ENCODE measurements at places on chromosomes 4 and X. TPM values are rescaled to one million over a fixed set of nuclear protein-coding genes. Genes with fewer than 3 reads are reported as not detected.

The CABS1 gene
- not detected for total RNA-seq

The HTATSF1 gene
- 26.5 TPM for total RNA-seq

The CWH43 gene
- 0.70 TPM for total RNA-seq

The DDX53 gene
- not detected for total RNA-seq

- no peak overlapping the region for H3K27ac ChIP-seq
- no peaks in the 10 kb centered on the region for H3K27me3 ChIP-seq
- no peak for DNase-seq
- no peaks in the 10 kb centered on the region for H3K4me1 ChIP-seq
- no peaks in the 10 kb centered on the region for H3K36me3 ChIP-seq
- H3K4me3 ChIP-seq = no peak overlapping the region
Measured at GRCh38 chrX:151901826-151902225, 10.9 kb upstream of the MAGEA4 start.

DNA sequence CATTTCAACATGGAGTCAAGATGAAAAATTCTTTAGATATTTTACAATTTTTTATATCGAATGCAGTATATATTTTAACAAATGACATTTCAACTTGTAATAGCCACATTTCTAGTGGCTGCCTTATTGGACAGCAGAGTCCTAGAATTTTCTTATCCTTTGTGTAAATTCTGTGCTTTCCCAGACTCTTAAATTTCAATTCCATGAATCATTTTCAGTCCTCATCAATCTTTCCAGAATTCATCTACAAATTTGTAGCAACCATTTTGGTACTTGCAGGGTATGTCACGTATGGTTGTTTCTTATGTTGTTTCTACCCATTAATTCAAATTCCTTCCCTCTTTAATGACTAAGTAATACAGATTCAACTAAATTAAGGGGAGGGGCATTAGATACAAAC is 2.7 kb downstream of the PAICS start:
- no peaks in the 10 kb centered on the region for H3K4me1 ChIP-seq
- no peaks in the 10 kb centered on the region for H3K36me3 ChIP-seq
- DNase-seq = no peak
- H3K27ac ChIP-seq = no peak overlapping the region

DNA sequence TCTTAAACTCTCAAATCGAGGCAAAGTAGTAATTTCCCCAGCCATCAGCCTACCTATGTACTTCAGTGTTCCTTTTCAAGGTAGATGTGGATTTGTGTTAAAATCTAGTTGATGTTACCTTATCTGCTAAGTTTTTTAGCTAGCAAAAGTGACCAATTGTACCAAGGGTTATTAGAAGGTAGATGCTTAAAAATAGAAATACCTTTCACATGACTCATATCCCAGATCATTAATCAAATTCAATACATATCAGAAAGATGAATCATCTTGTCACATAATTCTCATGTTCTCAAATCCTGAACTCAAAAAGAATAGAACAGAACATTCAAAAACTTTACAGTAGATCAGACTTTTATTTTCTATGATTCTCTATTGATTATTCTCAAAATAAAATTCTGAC is 3.5 kb downstream of the ENAM start:
- no peaks in the 10 kb centered on the region for H3K27me3 ChIP-seq
- no peak overlapping the region for H3K27ac ChIP-seq
- H3K36me3 ChIP-seq = no peaks in the 10 kb centered on the region
- no peak for DNase-seq
- no peaks in the 10 kb centered on the region for H3K4me1 ChIP-seq
- no peak overlapping the region for H3K4me3 ChIP-seq

DNA sequence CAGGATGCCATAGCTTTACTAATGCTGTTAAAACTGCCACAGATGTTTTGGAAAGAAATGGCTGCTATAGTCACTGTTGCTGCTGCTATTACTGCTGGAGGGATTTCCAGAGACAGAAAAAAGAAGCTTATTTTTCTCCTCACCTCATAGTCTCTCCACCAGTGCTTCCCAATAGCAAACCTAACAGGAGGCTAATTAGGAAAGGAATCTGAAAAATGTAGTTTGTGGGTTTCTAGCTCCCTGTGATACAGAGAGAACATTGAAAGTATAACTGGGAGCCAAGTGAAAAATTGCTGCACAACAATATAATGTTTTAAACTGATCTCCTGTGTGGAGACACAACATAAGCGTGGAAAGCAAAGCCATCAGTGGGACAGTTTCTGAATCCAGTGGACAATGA is 8.6 kb upstream of the TSPAN7 start:
- no peaks in the 10 kb centered on the region for H3K4me1 ChIP-seq
- no peaks in the 10 kb centered on the region for H3K36me3 ChIP-seq
- no peak for DNase-seq
- H3K4me3 ChIP-seq = no peak overlapping the region

GRCh38 chrX:23575281-23575680 is 92.0 kb upstream of the PRDX4 start:
- no peak for DNase-seq
- no peak overlapping the region for H3K27ac ChIP-seq
- H3K4me1 ChIP-seq = no peaks in the 10 kb centered on the region

DNA sequence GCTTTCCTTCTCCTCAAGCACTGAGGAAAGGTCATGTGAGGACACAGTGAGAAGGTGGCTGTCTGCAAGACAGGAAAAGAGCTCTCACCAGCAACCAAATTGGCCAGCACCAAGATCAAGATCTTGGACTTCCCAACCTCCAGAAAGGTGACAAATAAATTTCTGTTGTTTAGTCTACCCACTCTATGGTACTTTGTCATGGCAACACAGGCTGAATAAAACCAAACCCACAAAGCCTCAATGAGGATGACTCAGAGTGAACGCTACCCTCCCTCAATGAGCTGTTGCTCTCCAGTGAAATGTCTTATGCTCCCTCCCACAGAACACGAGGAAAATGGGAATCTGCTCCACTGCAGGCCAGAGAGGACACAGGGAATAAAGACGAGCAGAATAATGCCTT is 244.1 kb downstream of the RAB28 start:
- H3K27me3 ChIP-seq = no peaks in the 10 kb centered on the region
- no peaks in the 10 kb centered on the region for H3K36me3 ChIP-seq
- H3K4me1 ChIP-seq = no peaks in the 10 kb centered on the region
- no peak for DNase-seq

- peak; percentile 46 for DNase-seq
- H3K4me1 ChIP-seq = peaks cover 6% of the 10 kb centered on the region
- peak overlapping the region; percentile 83 for H3K4me3 ChIP-seq
Measured at GRCh38 chr4:98260047-98260578, 1.1 kb upstream of the RAP1GDS1 start.

GRCh38 chr4:163554870-163555465 is 60.5 kb downstream of the TMA16 start:
- H3K4me3 ChIP-seq = no peak overlapping the region
- H3K36me3 ChIP-seq = no peaks in the 10 kb centered on the region
- peaks cover 5% of the 10 kb centered on the region for H3K4me1 ChIP-seq
- H3K27me3 ChIP-seq = no peaks in the 10 kb centered on the region
- DNase-seq = no peak

DNA sequence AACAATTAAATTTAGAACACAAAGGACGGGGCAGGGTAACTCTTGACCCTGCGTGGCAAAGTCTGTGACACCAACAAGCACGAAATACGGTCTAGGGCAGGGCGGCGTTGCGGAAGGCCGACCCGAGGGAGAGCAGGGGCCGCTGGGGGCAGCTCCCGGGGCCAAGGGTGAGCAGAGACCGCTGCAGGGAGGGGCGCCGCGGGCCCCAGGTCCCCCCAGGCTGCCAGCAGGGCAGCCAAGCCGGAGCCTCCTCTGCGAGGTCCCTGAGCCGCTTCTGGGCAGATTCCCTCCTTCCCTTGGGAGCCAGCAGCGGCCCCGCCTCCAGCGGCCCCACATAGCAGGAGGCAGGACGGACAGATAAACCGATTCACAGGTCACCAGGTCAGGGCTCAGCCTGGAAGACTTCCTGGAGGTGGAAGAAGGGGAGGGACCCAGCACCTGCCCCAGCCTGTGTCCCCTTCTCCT is 90.2 kb downstream of the FAM53A start:
- no peaks in the 10 kb centered on the region for H3K36me3 ChIP-seq
- no peaks in the 10 kb centered on the region for H3K27me3 ChIP-seq
- no peaks in the 10 kb centered on the region for H3K4me1 ChIP-seq

GRCh38 chr4:88445252-88445651 is 11.7 kb upstream of the HERC5 start:
- DNase-seq = no peak
- no peaks in the 10 kb centered on the region for H3K4me1 ChIP-seq
- H3K27me3 ChIP-seq = no peaks in the 10 kb centered on the region
- no peak overlapping the region for H3K4me3 ChIP-seq

DNA sequence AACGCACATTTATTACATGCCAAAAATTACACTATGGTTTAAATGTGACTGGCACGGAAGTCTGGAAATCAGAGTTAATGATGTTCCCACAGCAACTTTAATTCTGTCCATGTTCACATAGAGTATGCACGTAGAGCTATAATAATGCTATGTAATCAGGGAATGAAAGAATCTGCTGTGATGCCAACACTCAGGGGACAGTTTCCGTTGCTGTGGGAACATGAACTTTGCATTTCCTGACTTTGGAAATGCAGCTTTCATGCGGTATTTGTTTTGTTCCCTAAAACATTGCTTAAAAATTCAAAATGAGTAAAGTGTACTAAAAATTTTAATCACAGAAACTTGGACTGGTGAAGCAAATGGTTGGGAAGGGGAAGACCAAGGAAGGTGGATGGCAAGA is 65.7 kb downstream of the MAGEA1 start:
- H3K36me3 ChIP-seq = no peaks in the 10 kb centered on the region
- H3K4me3 ChIP-seq = no peak overlapping the region
- no peak overlapping the region for H3K27ac ChIP-seq
- no peak for DNase-seq
- H3K4me1 ChIP-seq = no peaks in the 10 kb centered on the region

GRCh38 chr4:148447681-148448080 is 5.5 kb upstream of the NR3C2 start:
- no peak for DNase-seq
- no peaks in the 10 kb centered on the region for H3K36me3 ChIP-seq
- no peaks in the 10 kb centered on the region for H3K27me3 ChIP-seq
- H3K27ac ChIP-seq = no peak overlapping the region
- no peak overlapping the region for H3K4me3 ChIP-seq

DNA sequence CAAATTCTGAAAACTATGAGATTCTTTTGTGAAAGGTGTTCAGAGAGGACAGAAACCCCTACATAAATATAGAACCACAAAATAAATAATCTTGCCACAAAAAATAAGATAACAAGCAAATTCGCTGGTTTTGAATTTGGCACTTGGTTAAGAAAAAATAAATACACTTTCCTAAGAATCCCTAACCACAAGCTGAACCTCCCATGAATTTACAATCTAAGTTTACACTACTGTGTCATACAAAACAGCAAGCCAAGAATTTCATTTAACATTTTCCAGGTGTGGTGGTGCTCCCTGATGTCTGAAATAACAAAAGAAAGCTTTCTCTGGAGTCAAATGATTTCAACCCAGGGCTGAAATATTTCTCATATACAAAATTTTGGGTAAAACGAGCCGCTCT is 121.0 kb downstream of the KCNIP4 start:
- H3K27me3 ChIP-seq = no peaks in the 10 kb centered on the region
- no peaks in the 10 kb centered on the region for H3K4me1 ChIP-seq
- H3K36me3 ChIP-seq = no peaks in the 10 kb centered on the region

- H3K4me3 ChIP-seq = no peak overlapping the region
- no peak for DNase-seq
- no peaks in the 10 kb centered on the region for H3K4me1 ChIP-seq
- H3K36me3 ChIP-seq = no peaks in the 10 kb centered on the region
- H3K27me3 ChIP-seq = no peaks in the 10 kb centered on the region
Measured at GRCh38 chr4:73245955-73246354, 12.6 kb downstream of the ANKRD17 start.

DNA sequence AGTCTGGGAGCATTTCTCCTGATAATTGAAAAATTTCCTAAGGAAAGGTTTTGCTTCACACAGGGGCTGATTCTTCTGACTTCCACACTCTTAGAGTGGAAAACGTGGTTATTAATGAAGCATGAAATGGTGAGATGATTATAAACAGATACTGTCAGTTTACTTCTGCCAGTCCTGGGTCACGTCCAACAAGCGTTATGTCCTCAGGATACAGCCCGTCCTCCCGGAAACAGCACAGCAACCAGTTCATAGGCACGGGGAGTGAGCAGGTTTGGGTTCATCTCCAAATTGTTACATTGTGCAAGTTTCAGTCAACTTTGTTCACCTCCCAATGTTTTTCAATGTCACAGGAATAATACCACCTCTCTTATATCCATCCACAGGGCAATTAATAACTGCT is 98.8 kb downstream of the NPNT start:
- DNase-seq = no peak
- H3K27me3 ChIP-seq = no peaks in the 10 kb centered on the region
- no peaks in the 10 kb centered on the region for H3K36me3 ChIP-seq
- no peaks in the 10 kb centered on the region for H3K4me1 ChIP-seq
- no peak overlapping the region for H3K4me3 ChIP-seq

DNA sequence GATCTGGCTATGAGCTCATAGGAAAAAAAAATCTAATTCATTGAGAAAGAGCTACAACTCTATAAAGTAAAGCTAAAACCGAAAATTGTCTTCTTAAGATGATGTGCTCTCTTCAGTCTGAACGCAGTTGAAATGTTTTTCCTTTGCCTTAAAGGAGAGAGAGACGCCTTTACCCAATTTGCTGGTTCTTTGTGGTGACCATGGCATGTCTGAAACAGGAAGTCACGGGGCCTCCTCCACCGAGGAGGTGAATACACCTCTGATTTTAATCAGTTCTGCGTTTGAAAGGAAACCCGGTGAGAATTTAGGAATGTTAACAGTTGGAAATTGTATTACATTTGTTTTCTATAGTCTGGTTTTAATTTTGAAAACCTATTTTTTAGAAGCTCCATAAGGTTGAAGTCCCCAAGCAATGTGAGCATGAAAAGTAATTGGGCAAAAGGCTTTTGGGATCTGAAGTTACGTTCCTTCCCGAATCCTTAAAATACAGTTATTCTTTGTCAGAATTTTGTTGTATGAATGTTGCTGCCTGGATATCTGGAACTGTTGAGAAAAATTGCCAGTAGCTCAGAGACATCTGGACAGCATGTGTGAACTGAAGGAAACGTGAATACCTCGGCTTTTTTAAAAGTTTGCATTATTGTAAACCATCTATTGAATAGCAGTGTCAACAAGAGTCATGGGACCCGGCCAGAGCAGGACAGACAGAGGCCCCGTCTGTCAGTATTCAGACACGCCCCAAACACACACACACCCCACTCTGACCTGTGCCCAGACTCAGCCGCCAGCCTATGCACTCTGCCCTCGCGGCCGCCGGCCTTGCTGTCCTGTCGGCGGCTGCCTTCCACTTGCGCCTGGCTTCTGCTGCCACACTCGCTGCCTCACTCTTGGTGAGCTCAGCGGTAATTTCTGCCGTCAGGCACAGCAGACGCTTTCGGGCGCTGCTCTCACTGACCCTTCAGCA is 9.9 kb downstream of the PIGG start:
- no peaks in the 10 kb centered on the region for H3K27me3 ChIP-seq
- H3K4me1 ChIP-seq = no peaks in the 10 kb centered on the region
- H3K4me3 ChIP-seq = no peak overlapping the region
- no peaks in the 10 kb centered on the region for H3K36me3 ChIP-seq
- H3K27ac ChIP-seq = no peak overlapping the region

GRCh38 chr4:24473309-24473721 is 111.0 kb downstream of the DHX15 start:
- H3K36me3 ChIP-seq = no peaks in the 10 kb centered on the region
- H3K4me3 ChIP-seq = peak overlapping the region; percentile 67
- no peak overlapping the region for H3K27ac ChIP-seq
- peaks cover 20% of the 10 kb centered on the region for H3K4me1 ChIP-seq

GRCh38 chrX:35115205-35115604 is 172.6 kb downstream of the FAM47B start:
- H3K27me3 ChIP-seq = no peaks in the 10 kb centered on the region
- no peak overlapping the region for H3K4me3 ChIP-seq
- no peaks in the 10 kb centered on the region for H3K36me3 ChIP-seq
- H3K27ac ChIP-seq = no peak overlapping the region

- H3K27me3 ChIP-seq = no peaks in the 10 kb centered on the region
- H3K4me3 ChIP-seq = no peak overlapping the region
- DNase-seq = no peak
- no peaks in the 10 kb centered on the region for H3K36me3 ChIP-seq
- no peaks in the 10 kb centered on the region for H3K4me1 ChIP-seq
Measured at GRCh38 chr4:14783011-14783877, 219.0 kb upstream of the CPEB2 start.

Data from Peyer's patch (tissue), 4 donors.